Activated CD4-positive, alpha-beta T cell treated with anti-CD3 and anti-CD28 coated beads for 4 hours (primary cell): ENCODE measurements at places on chromosomes 12 and 14.
A peak's percentile ranks its signal among the peaks of the same experiment; 100 is the strongest.

DNA sequence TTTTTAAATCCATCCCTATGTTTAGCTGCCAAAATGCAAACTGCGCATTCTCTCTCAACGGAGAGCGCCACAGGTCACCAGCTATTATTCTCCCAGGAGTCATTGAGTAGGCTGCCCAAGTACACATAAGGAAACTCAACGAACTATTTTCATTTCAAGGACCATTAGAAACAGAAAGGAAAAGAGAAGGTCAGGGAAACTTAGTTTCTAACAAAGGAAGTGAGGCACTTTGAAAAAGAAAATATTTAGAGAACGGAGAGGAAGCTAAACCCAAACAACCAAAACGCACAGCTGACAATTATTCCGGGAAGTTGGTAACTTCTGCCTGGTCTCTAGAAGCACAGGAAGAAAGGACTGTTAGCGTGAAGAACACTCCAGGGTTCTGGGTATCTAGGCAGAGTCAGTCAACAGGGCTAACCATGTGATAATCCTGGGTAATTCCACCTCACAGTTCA, 23.5 kb downstream of the GPHB5 start:
- no peak for DNase-seq

DNA sequence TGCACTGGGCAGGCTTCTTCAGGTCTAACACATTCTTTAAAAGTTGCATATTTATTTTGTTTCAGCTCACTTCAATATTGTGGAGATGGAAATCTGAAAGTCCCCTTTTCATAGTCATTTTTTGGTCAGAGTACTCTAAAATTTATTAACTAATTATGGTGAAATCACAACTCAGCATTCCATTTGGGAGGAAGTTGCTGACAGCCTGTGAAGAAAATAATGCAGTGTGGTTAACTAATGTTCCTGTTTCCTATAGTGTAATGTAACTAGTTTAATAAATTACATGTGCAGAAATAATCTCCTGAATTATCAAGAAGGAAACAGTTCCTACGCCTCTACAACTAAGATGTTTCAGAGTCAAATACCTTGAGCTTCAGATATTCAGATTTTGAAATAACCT, 17.1 kb downstream of the LRFN5 start:
- no peak for DNase-seq

DNA sequence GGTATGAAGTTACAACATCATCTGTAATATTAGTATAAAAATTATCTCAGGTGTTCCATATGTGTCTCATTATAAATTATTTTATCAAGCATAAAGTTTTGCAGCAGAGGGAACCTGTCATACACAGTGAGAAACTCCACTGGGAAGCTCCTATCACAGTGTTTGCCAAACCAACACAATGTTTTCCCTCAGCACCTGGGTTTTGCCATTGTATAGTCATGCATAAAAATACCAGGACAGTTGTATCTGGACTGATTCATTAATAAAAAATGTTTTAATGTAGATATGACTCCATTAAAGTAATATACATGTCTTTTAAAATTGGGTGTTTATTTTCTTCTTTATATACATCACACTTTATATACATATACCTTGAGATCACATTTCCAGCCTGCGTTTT, 56.6 kb downstream of the METTL25 start:
- no peak for DNase-seq

DNA sequence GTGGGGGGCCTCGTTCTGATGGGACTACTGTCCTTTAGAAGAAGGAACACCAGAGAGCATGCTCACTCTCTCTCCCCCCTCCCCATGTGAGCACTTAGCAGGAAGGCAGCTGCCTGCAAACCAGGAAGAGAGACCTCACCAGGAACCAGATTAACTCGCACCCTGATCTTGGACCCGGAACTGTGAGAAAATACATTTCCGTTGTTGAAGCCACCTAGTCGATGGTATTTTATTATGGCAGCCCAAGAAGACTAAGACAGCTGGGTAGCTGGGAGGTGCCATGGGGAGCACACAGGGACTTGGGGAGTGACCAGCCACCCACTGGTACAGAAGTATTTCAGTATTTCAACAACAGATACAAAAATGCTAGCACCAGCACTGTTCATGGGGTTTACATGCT, 59.0 kb downstream of the VCPKMT start:
- DNase-seq = no peak

DNA sequence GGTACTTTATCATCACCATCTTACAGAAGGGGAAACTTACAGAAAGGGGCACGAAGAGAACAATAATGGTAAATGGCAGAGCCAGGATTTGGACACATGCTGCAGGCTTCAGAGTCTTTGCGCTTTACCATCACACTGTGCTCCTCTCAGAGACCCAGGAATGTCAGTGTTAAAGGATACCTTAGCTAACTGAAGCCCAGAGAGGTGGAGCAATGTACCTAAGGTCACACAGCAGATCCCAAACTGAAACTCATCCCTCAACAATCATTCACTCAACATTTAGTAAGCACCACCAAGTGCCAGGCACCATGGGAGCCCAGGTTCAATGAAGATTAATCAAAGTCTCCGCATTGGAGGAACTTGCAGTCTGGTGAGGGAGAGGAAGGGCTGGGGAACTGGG, 8.0 kb upstream of the KRT78 start:
- no peak for DNase-seq

DNA sequence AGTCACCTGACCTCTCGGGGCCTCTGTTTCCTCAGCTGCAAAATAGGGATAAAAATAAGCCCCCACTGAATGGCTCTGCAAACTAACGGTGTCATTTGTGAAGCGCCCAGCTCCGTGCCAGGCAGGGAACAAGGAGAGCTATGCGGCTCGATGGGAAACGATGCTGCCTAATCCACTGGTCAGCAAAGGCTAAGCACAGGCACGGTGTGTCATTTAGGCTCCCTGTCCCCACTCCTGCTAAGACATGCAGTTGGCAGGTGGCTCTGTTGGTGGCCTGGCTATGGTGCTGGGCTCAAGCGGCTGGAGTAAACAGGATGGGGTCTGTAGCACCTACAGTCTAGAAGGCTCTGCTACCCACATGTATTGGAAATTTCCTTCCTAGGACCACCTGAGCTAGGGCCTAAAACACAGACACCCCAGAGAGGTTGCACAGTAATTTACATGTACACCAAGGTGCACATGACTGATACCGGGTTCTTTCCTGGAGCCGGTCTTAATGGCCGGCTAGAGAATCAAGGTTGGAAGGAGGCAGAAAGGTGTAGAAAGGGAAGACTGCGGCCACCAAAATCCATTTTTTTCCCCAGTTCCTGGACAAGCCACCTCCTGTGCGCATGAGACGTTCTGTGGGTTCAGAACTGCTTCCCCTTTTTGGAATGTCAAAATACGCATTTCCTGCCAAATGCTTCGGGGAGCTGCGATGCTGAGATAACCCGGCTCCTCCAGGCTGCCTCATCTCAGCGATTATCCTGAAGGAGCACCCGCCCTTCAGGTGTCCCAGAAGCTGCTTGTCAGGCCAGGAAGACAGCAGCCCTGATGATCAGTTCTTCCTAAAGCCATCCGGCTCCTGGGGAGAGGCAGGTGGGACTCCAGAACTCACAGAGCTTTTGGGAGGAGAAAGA, 1.0 kb downstream of the CACNA2D4 start:
- no peak for DNase-seq

DNA sequence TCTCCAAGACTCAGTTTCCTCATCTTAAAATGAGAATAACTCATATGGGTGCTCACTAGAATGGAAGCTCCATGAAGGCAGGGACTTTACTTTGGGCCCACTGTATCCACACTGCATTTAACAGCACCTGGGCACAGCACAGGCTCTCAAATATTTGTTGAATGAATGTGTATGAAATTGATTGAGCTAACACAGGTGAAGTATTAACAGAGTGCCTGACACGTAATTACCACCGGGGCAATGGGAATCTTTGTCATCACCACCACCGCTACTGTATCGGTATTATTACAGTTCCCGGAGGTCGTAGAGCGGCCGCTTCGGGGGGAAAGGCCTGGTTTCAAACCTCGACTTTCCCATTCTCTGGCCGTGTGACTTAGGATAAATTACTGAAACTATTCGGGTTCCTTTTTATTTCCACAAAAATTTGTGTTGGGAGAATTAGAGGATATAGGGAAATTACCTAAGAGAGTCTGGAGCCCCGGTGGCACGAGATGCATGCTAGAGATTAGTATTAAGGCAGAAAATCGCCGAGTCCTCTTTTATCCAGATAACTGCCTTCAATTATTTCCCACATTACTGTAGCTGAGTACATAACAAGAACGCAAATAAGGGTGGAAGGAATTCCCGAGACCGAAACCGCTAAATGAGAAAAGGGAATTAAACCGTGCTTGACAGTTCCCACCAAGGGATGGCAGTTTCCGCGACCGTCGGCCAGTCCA, 1.0 kb upstream of the RIC8B start:
- no peak for DNase-seq

GRCh38 chr14:36254020-36254624, 66.3 kb downstream of the MBIP start:
- DNase-seq = no peak

DNA sequence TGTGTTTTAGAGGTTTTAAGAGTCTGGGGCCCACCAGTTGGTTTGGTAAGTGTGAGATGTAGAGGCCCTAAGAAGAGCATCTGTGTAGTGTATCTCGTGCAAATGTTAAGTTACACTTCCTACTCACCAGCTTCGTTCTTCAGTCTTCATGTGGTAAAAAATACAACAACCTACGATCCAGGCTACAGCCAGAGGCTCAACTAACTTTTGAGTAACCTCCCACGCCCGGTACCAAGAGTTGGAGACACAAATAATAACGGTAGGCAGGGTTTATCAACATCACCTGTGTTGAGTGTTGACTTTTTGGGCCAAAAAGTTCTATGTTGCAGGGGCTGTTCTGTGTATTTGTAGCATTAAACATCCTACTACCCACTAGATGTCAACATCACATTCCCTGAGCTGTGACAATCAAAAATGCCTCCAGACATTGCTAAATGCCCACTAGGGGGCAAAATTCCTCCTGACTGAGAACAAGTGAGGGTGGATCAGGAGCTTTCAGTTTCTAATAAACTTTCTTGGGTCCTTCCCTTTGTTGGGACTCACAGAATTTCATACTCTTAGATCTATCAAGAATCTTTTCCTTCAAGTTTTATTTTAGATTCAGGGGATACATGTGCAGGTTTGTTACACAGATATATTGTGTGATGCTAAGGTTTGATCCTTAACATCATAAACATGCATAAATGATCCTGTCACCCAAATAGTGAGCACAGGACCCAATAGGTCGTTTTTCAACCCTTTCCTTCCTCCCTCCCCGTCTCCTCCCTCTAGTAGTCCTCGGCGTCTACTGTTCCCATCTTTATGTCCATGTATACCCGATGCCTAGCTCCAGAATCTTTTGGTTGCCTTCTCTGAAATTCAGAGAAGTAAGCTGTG, 94.7 kb downstream of the SLC2A13 start:
- peak; percentile 59 for DNase-seq

- no peak for DNase-seq
Measured at GRCh38 chr12:49910331-49911212, 6.9 kb upstream of the FAIM2 start.
